ENCODE measurements at places on chromosomes 12 and 14. TPM values are rescaled to one million over a fixed set of nuclear protein-coding genes. Genes with fewer than 3 reads are reported as not detected.

DNA sequence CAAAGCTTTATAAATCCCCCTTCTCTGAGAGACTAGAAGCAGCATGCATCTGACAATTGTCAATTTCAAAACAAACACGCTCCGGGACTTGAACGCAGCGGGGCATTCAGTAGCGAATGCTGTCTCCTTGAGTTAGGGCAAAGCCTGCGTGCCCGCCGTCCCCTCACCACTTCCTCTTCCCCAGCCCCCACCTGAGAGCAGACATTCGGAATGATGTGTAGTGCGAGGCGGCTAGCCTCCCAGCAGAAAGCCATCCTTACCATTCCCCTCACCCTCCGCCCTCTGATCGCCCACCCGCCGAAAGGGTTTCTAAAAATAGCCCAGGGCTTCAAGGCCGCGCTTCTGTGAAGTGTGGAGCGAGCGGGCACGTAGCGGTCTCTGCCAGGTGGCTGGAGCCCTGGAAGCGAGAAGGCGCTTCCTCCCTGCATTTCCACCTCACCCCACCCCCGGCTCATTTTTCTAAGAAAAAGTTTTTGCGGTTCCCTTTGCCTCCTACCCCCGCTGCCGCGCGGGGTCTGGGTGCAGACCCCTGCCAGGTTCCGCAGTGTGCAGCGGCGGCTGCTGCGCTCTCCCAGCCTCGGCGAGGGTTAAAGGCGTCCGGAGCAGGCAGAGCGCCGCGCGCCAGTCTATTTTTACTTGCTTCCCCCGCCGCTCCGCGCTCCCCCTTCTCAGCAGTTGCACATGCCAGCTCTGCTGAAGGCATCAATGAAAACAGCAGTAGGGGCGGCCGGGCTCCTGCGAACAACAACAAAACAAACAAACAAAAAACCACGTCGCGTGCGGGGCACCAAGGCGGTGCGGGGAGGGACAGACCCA lies 2.2 kb downstream of the PRMT8 start:
- no peak for DNase-seq

DNA sequence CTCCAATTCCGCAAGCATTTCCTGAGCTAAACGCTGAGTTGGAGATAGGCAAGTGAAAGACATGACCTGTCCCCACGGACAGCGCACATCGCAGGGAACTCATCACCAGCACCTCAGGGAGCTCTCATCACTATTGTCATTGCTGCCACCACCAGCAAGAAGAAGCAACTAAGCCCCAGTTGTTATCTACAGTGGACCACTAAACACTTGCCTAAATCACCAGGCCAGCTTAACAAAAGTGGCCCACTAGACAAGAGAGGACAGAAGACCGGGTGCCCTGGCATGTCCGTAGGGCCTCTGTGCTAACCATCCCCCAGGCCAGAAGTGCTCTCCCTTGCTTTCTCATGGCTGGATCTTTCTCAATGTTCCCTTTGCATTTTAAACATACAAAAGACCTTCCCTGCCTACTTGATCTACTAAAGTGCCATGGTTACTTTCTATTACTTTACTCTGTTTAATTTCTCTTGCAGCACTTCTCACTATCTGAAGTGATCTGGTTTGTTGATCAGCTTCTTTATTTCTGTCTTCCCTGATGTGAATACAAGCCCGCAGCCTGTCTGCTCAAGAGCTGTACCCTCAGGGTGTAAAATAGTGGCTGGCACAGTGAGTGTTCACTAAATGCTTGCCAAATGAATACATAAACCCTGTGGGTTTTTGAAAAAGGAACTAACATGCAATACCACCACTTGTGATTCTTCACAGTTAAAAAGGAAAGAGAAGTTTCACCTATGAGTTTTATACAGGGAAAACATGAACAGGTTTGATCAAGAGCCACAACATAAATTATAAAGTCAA lies 60.9 kb upstream of the RFLNA start:
- DNase-seq: no peak

- DNase-seq: no peak
Observed at GRCh38 chr12:128671528-128672042, 152.2 kb downstream of the SLC15A4 start.

DNA sequence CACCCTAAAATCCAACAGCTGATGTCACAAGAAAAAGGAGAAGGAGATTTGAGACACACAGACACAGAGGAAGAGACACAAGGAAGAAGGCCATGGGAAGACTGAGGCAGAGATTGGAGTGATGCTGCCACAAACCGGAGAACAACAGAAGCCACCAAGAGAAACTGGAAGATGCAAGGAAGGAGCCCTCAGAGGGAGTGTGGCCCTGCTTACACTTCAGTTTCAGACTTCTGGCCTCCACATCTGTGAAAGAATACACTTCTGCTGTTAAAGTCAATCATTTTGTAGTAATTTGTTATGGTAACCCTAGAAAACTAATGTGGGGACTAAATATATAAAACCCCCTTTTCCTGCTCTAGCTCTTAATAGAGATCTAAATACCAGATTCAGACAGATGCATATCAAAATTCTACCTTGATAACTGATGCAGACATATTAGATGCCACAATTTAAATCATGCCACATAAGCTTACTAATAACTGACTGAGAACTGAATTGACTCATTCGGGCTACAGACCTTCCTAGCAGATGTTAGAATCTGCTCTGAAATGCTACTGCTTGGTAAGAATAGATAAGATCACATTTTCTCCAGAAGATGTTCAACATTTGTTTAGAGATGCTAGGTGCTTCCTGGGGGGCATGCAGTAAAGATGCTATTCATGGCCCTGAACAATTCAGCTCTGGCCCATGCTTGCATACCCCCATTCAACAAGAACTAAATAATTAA lies 113.1 kb upstream of the CCND2 start:
- no peak for DNase-seq

DNA sequence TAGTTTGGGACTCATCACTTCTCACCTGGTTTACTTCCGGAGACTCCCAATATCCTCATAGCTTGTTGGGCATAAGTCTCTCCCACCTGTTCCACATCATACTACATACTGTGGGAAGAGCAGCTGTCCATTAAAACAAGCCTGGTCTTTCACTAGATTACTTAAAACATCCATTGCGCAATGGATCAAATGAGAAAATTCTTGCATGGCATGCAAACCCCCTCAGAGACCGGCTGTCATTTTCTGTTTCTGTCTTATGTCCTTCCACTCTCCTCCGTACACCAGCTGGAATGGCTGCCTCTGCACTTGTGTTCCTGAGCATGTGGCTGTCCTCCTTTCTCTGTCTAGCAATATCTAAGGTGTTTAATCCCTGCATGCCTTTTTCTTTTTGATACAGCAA lies 265.6 kb downstream of the TMEM117 start:
- DNase-seq: no peak

DNA sequence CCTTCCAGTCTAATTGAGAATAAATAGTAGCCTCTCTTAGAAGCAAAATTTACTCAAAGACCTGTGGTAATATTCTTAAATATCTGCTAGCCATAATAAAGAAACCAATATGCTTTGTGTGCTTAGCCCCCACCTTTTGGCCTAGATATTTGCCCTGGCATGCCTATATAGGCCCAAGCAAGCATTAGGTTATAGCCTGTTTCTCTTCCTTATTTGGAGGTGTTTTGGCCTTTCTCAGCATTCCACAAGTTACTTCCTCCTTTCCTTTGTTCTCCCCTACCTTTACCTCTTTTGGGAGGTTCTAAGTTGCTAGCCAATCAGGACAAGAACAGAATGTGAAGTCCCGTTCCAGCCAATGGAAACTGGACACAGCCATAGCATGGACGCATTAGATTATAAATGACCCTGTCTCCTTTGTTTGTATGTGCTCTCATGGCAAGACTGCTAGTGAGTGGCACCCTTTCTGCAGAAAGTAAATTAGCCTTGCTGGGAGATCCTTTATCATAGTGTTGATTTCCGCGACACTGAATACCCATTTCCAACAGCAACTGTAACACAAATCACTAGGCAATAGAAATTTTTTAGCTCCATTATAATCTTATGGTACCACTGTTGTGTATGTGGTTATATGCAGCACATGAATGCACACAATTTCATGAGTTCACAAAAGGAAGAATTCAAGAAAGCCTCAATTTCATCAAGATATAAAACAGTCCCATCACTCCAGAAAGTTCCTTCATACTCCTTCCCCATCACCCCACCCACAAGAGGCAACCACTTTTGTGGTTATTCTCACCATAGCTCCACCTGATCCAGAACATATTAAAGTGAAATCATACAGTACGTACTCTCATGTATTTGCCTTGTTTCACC lies 37.6 kb downstream of the CEP83 start:
- DNase-seq: no peak

SLC8A3 gene
- not detected for polyA plus RNA-seq

HOXC9 gene
- not detected for polyA plus RNA-seq

CATSPERB gene
- polyA plus RNA-seq: not detected

OTOGL gene
- polyA plus RNA-seq: not detected

MANSC1 gene
- 1.2 TPM for polyA plus RNA-seq

RAD9B gene
- polyA plus RNA-seq: 1.1 TPM
